ENCODE measurements at places on chromosomes 5 and 9.

DNA sequence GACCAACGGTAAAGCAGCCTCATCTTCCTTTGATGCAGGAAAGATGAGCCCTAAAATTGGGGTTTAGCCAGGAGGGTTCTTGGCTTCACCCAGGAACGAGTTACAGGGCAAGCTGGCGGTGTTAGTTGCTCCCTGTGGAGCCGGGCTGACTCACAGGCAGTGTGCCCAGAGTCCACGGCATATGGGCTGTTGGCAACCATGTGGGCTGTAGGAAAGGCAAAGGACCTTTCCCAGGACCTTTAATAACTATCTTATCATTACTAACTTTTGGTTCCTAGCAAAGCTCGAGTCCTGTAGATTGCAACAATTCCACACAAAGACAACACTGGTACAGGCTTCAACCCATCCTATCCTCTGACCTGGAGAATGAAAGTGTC is 29.8 kb upstream of the CLPTM1L start:
- no peak for DNase-seq

DNA sequence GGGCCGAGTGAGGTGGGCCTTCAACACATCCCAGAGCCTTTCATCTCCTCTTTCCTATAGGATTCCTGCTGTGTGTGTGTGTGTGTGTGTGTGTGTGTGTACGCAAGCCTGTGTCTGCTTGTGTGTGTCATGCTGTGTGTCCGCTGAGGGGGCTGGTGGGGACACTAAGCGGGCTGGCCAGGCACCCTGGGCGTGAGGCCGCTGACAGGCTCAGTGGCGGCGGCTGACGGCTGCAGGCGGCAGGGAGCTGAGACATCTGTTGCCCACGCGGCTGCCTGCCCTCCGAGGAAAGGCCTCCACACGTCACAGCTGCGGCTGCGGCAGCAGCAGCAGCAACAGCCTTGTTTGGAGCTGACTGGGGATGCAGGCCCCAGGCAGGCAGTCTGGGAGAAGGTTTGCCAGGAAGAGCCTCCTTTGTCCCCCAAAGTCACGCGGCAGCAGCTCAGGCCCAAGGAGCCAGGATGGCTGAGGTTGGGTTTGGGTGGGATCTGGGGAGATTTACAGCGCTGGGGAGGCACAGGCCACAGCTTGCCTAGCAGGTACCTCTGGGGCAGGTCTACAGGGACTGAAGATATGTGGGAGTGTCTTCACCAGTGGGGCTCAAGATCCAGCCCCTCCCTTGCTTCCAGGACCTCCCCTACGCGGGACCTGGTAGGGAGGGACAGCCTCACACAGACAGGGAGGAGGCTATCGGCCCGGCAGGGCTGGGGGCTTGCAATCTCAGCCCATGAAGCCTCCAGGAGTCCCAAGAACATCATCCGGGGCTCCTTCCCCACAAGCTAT is 1.8 kb downstream of the PDLIM4 start:
- peak; percentile 29 for DNase-seq

GRCh38 chr9:126125992-126126409 is 200.6 kb upstream of the MVB12B start:
- DNase-seq, result no peak

- peak; percentile 51 for DNase-seq
Observed at GRCh38 chr9:131407717-131408195, 13.9 kb downstream of the PRRC2B start.

GRCh38 chr5:80309871-80310665 is 9.7 kb upstream of the SPZ1 start:
- DNase-seq, result no peak

DNA sequence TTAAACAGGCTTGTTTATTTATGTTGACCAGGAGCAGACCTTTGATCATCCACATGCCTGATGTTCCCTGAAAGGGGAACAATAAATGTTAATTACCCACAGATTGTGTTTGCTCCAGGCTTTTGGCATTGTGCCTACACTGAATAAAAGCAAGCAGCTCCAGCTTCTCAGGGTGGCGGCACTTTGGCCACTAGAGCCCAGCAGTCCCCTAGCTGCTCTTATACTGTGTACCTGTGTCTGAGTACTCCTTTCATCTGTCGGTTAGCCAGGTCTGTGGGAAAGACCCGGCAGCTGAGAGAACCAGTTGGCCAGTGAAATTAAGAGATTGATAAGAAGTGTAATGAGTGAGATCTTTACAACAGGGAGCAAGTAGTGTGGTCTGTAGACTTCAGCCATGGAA is 254.8 kb upstream of the FTMT start:
- no peak for DNase-seq

DNA sequence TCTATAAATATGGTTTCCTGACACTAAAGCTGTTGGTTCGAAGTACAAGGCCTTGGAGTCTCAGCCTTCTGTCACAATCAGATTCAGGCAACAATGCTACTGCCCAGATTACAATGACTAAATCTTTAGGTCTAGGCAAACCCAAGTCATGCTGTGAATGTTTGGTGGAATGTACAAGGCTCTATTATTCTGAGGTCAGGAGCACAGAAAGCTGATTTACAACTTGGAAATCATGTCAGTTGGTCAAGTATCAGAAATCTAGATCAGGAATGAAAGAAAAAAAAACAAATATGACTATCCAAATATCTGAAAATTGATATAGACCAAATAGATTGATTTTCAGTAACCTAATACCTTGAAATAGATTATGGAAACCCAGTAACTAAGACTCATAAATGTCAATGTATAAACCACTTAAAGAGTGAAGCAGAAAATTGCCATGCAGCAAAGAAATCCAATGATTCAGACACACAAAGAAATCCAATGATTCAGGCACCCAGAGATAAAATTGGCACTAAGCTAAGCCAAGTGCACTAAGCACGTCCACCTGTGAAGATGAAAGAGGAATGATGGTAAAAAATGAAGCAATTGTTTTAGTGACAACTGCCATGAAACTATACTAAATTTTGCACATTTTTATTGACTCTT is 588.0 kb upstream of the TUSC1 start:
- DNase-seq, result no peak

DNA sequence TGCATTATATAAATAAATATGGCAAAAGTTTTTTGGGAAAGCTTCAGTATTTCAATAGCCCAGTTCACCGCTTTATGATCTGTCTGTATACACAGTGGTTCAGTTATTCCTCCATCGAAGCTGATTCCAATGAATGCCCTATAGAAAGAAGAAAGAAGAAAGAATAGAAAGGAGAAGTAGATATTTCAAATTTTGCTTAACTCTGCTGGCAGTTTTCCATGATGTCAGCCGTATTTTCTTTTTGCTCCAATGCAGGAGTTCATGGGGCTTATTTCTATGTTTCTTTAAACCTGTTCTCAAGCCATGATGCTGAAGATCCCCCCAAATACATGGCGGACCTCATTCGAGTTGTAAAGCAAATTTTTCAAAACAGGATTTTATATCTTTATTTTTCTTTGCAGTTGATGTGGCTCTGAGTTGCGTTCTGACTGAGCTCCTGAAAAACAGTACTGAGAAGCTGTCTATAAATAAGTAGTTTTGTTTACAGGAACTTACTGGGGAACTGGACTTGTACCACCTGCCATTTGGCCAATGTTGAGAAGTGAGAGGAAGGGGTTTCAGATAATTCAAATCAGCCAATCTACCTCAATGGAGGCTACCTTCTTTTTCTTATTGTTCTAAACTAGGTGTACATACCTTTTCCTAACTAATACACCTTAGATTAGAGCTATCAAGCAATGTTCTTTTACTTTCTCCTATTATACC is 418.5 kb upstream of the MEF2C start:
- DNase-seq, result no peak

DNA sequence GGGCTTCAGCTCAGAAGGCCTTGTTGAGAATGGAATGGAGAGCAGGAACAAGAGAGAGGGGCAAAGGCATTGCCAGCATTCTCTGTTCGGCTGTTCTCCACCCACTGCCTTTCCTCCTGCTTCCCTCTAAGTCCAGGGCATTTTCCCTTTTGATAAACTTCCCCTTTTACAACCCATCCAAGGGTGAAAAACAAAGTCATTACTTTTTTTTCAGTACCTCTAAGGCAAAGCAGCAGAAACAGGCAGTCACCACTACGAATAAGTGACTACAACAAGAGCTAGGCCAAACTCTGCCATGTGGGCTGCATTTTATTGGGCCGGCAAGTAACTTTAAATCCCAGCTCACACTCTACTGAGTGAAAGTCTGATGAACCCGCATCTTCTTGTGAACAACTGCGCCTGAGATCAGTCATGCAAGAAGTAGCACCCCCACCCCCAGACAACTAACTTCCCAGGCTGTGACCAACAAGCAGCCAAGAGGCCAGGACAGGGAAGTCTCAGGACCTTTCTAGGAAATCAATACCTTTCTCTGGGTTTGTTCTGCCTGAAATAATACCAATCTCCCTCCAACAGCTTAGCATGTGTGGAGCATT is 13.1 kb downstream of the IL7R start:
- no peak for DNase-seq

DNA sequence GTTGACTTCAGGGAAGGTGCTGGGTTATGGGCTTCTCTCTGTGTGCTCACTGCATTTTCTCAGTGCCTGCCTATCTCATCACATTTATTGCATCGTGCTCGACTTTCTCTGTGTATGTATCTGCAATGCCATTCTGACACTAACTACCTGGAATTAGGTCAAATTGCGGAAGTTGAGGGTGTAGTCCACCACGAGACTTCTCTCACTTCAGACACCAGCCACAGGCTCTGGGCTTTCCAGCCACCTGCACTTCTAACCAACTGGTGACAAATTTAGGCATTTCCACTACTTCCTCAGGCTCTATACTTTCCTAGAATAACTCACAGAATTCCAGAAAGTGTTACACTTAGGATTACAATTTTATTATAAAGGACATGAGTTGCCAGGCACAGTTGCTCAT is 188.6 kb upstream of the ZNF608 start:
- no peak for DNase-seq

DNA sequence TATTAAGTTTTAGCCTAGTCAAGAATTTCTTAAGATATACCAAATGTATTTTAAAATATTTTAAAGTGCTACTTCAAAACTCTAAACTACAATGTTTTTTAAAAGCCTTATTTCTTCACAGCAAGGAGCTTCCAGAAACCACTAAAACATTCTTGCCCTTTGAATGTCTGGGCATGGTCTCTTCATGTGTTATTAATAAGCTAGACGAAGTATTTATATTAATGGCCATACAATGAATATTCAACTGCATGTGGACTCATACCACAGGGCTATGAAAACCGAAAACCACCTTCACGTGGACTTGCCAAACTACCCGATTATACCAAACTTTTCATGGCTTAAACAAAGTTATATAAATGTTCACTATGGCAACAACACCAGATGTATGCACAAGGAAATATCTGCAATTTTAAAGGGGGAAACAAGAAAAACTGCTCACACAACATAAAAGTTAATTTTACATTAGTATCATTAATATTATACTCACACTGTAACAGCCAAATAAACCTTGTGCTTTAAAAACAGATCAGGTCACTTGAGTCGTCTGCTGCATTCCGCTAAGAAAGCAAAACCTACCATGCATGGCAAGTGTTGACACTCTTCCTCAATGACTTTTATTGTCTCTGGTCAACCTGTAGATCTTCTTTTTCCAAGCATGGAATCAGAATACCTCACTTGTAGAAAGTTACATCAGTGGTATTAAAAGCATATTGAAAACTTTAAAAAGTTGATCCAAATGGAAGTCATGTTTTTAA is 246.3 kb downstream of the BNC2 start:
- no peak for DNase-seq

DNA sequence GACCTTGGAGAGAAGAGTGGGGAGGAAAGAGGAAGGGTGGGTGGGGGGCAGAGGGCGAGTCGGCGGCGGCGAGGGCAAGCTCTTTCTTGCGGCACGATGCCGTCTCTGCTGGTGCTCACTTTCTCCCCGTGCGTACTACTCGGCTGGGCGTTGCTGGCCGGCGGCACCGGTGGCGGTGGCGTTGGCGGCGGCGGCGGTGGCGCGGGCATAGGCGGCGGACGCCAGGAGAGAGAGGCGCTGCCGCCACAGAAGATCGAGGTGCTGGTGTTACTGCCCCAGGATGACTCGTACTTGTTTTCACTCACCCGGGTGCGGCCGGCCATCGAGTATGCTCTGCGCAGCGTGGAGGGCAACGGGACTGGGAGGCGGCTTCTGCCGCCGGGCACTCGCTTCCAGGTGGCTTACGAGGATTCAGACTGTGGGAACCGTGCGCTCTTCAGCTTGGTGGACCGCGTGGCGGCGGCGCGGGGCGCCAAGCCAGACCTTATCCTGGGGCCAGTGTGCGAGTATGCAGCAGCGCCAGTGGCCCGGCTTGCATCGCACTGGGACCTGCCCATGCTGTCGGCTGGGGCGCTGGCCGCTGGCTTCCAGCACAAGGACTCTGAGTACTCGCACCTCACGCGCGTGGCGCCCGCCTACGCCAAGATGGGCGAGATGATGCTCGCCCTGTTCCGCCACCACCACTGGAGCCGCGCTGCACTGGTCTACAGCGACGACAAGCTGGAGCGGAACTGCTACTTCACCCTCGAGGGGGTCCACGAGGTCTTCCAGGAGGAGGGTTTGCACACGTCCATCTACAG is 760 bp downstream of the NPR3 start:
- DNase-seq, result no peak
